ENCODE measurements at places on chromosomes 1 and 21. TPM values are rescaled to one million over a fixed set of nuclear protein-coding genes. Genes with fewer than 3 reads are reported as not detected.

DNA sequence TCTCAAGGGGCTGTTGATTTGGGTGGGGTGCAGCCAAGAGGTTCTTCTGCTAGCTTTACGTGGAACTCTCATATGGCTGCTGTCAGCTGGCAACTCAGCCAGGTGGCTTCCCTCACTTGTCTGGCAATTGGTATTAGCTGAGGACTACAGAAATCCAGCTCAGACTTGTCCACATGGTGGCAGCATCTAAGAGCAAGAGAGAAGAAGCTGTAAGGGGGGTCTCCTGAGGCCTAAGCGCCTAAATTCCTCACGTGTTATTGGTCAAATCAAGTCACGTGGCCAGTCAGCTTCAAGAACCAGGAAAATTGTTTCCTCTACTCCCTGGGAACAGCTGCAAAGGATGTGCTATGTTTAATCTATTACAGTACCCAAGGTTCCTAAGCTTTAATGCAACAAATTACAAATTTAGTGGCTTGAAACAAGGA is 4.2 kb upstream of the DYRK3 start:
- ATAC-seq: no peak

DNA sequence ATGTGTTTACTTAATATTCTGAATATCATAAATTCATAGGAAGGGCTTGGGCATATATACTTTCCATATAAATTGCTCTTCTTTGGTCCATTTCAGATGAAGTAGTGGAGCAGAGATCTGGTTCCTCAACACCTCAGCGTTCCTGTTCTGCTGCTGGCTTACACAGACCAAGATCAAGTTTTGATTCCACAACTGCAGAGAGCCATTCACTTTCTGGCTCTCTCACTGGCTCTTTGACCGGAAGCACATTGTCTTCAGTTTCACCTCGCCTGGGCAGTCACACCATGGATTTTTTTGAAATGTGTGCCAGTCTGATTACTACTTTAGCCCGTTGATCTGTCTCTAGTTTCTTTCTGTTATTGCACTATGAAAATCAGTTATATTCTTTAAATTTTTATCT is 62.3 kb downstream of the PRKAA2 start:
- no peak for ATAC-seq

DNA sequence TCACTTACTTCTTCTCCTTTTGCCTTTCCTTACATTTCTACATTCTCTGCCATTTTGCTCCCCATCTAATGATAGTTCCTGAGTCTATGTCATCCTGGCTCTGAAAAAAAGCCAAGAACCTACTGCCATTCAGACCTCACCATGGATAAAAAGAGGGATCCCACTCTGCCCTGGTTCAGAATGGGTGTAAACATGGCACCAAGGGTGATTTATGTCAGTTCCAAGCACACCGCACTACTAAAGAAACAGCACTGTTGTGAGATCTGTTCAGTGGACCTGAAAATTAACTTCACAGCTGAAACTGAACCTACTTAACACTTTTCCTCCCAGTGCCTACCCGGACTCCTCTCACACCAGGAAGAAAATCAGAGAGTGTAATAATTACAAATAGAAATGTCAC is 72.3 kb upstream of the NTPCR start:
- ATAC-seq: no peak

The SPRR4 gene
- total RNA-seq: 1.2 TPM

DNA sequence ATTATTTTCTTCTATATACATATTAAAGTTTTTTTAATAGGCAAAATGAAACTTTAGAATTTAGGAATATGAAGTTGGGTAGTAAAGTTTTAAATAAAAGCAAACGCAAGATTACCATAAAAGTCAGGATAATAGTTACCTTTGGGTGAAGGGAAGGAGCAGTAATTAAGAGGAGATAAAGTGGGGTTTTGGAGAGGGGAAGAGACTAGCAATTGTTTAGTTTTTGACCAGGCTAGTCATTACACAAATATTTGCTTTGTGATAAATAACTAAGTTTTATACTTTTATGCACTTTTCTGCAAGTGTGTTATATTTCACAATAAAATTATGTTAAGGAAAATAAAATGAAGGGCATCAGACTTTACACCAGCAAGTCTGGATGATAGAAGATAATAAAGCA is 27.7 kb upstream of the GUCA2B start:
- ATAC-seq: no peak

DNA sequence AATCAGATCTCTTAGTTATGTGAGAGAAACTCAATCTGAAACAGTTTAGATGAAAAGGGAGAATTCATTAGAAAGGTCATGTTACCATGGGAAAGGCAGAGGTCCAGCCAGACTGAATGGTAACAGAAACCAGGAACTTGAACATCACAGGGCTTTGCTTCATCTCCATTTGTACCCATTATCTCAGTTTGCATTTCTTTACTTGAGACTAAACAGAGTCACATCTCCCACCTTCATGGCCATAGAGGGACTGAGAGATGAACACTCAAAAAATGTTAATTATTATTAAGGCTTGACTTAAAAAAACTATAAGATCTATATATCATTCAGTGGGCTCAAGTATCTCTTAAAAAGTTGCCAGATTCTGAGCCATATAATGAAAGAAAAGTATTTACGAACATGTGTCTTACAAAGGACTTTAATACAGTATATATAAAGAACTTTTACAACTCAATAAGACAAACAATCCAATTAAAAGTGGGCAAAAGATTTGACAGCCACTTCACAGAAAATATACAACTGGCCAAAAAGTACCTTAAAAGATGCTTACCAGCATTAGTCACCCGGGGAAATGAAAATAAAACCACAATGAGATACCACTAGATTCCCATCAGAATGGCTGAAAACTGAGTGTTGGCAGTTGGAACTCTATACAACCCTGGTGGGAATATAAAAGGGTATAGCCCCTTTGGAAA is 13.2 kb downstream of the KYAT3 start:
- no peak for ATAC-seq

DNA sequence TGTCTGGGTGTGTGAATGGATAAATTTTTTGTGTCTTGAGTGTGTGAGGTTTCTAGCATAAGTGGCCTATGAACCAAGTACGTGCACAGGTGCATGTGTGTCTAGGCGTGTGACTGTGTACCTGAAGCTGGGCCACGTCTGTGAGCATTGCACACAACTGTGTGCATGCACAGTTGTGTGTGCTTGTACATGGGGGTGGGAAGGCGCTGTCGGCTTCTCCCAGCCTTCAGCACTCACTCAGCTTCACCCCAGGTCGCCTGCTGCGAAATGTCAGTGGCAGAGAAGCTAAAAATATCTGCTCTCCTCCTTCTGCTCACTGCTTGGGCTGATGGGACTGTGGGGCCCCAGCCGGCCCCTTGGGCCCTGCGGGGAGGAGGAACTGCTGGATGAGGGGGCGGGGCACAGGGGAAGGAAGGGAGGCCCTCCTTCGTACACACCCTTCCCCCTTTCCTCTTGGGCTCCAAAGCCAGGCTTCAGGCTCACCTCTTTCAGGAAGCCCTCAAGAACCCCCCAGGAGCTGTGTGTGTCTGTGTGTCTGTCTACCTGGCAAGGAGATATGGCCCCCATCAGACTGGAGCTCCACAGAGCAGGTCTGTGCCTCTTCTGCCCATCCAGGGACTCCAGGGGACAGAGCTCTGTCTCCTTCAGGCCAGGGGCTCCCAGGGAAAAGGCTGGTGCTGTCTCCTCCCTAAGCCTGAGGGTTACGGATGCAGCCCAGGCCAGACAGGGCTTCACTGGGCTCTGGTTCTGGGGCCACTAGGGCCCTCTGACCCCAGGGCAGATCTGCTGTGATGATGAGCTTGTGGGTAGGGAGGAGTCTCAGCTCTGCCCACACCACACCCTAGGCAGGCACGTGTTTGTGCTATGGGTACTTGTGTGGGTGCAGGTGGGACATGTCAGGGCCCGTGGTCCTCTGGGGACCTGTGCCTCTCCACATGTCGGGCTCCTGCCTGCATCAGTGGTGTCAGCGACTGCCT is 35.6 kb upstream of the WASF2 start:
- ATAC-seq: peak; percentile 16

The NCF2 gene
- 0.52 TPM for total RNA-seq

GRCh38 chr1:240000634-240001033 is 91.0 kb upstream of the FMN2 start:
- ATAC-seq: no peak

The NTPCR gene
- total RNA-seq: 54.5 TPM

The SPRR3 gene
- total RNA-seq: 0.92 TPM

The PRAMEF26 gene
- total RNA-seq: not detected

The ANKRD45 gene
- total RNA-seq: 10.8 TPM

GRCh38 chr1:8633741-8634501 is 183.5 kb downstream of the RERE start:
- no peak for ATAC-seq

Measured in motor neuron (in vitro differentiated cells).